ENCODE measurements at places on chromosomes 5 and 9.

GRCh38 chr5:142527234-142527633, 158.7 kb downstream of the FGF1 start:
- no peak for DNase-seq

- no peak for DNase-seq
These were observed 92.9 kb upstream of the RASGRF2 start for GRCh38 chr5:80867233-80867632.

DNA sequence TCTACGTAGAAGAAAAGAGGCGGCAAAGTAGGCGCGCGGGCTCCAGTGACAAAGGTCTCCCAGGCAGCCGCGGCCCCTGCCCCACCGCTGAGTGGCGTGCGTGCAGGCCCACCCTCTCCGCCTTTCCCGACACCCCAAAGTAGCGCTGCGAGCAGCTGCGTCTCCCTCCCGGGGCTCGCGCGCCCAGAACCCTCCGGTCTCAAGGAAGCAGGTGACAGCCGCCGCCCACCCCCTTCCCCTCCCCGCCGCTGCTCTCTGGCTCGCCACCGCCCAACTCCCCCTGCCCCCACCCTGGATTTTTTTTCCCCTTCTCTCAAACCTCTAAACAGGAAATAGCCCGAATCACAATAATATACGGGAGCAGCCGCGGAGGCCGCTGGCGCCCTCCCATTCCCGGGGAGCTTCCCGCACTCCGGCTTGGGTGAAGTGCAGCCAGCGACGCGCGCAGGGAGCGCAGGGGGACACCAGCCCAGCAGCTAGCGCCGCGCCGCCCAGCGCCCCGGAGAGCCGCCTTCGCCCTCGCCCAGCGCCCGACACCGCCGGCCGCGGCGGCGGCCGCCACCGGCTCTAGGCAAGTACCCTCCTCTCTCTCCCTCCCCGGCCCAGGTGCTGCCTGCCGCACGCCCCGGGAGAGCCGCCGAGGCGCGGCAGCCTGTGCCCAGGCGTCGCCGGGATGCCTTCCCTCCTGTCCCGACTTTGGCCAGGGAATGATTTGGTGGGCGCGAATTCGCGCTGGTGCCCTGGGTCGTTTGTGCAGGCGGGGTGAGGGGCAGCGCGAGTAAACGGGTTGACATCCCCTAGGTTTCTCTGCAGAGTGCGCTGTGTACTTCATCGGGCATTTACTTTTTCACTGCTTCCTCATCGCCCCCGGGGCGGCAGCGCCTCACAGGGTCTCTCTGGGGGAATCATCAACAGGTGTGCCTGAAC, 52.7 kb upstream of the TJP2 start:
- no peak for DNase-seq

DNA sequence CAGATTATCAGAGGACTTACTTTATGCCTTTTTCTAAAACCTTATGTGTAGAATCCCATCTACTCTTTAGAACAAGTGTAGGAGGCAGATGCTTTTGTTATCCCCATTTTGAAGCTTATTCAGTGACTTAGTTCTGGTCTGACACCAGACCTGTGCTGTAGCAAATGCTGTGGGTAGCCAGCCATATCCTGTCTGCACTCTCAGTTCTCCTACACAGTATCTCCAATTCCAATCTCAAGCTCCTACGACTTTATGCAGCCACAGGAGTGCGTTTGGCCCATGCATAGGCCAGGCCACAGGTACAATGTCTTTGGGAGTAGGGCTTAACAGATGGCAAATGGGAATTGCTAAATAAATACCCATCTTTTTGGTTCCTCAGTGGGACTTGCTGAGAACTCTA, 292.6 kb downstream of the MCTP1 start:
- no peak for DNase-seq

- no peak for DNase-seq
These were observed 6.8 kb upstream of the CEP120 start for GRCh38 chr5:123429993-123430392.

DNA sequence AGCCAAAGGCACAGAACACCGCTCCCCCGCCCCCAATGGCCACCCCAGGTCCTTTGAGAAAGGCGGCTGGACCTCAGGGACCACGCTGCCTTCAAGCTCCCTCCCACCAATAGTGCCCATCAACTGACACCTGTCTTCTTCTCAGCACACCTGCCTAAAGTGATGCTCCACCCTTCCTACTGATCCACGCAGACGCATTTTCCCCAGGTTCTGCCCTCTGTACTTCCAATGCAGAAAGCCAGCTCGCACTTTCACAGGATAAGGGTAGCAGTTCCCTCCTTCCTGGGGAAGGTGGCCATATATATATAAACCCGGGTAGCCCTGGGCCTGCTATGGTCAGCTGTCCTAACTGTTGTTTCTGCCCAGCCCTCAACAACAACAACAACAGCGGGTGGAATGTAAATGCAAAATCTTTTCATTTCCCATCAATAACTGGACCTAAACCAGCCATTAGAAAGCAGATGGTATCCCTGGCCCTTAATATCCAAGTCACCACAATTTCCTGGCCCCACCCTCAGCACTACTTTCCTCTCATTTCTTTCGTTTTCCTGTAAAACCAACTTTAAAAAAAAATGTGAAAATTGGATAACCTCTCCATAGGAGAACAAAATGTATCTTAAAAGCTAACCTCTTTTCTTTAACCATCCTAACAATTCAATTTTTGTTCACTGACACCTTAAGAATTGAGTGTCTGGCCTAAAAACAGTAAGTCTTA, 1.7 kb downstream of the GOLM1 start:
- no peak for DNase-seq

DNA sequence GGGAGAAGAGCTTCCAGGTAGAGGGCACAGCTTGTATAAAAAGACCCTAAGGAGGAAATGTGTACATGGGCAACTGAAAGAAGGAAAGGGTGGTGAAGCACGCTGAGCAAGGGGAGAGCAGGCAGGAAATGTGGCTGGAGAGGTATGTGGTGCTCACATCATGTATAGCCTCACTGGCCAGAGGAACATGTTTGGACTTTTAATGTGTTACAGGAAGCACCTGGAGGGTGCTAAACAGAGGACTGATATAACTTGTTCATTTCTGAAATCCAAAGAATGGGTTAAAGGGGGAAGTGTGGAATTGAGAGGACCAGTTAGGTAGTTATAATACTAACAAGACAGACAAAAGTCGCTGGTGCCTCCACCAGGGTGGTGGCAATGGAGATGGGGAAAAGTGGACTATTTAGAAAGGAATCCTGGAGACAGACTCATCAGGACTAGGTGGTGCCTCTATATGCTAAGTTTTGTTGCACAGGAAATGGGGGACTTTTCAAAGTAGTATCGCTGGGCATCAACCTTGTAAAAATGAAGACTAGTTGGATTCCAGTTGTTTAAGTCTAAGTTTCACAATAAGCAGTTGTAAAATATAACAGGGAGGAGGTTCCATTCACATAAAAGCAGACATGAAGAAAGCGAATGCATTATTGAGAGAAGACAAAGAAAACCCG, 63.1 kb upstream of the CD180 start:
- no peak for DNase-seq

DNA sequence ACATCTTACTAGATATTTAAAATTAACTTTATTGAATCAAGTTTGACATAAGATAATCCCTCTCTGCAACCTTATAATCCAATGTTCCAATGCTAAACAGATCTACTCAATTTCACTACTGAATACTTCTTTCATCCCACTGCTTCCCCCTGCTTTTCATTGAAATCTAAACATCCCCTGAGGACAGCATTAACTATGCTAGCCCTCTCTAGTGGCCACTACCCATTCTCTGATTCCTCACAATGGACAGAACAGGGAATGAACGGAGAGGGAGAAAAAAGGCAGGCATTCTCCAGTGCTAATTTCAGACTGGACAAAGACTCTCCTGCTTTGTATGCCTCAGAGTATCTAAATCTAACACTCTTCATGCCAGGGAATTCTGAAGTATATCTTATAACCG, 54.3 kb upstream of the RGS7BP start:
- no peak for DNase-seq

DNA sequence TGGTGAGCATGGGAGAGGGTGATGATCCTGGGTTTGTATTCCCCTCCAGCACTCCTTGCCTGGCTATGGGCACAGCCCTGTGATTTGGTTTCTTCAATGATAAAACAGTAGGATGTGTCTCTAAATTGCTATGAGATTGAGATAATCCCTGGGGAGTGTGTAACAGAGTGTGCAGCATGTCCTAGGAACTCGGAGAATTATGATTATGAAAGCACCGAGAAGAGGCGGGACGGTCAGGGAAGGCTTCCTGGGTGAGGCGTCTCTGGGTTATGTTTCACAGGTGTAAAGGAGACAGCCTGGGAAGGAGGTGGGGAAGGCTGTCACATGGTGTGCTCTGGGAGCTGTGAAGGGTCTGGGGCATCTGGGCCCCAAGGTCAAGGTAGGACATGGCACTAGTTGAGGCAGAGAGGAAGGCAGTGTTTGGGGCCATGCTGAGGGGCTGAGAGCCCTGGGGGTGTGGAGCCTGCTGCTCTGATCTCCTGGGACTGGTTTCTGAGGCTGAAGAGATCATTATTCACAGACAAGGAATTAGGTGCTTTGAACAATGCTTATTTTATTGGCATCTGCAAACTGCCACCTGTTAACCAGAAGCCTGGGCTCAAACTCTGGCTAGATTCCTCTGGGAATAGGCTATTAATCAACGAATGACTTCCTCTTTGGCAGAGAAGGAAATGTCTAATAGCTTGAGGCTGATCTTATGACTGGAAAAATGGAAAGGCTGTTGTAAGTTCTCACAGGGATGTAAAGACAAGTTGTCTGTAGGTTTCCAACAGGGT, 73.8 kb upstream of the IL12B start:
- DNase-seq = no peak

- no peak for DNase-seq
These were observed 114.4 kb upstream of the LIFR start for GRCh38 chr5:38670878-38671277.

- no peak for DNase-seq
These were observed 161.1 kb downstream of the TARS1 start for GRCh38 chr5:33601881-33602280.

DNA sequence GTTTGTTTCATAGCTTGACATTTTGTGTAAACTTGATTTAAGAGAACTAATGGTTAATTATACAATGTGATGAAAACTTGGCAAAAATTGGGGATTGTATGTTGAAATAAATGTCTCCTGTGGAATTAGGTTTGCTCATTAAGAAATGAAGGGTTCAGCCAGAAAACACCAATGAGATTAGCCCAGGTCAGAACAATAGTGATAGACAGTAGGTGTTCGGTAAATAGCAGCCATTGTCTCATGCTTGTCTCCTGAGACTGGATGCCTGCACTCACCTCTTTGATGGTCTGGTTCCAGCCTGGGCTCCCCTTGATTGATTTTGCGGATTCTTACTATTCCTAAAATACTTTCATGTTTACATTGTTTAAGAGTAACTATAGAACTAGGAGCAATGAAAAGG, 135.5 kb downstream of the FBN2 start:
- no peak for DNase-seq

- DNase-seq = no peak
These were observed 100.9 kb downstream of the GABBR2 start for GRCh38 chr9:98607787-98608186.

DNA sequence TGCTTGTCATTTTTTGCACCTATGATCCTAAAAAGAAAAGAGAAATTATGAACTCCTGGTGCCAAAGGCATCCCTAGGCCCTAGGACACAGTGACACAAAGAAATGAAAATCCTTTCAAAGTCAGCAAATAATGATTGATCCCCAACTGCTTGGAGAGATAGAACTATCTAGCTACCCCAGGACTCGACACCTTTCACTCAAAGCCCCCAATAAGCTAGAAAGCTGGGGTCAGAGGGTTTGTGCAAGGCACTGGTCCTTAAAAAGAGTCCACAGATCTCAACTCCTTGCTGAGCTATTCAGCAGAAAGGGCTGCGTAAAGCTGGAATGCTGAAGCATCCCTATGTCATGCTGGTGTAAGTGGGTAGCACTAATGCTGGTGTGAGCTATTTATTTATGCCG, 31.8 kb upstream of the MAP1B start:
- no peak for DNase-seq

DNA sequence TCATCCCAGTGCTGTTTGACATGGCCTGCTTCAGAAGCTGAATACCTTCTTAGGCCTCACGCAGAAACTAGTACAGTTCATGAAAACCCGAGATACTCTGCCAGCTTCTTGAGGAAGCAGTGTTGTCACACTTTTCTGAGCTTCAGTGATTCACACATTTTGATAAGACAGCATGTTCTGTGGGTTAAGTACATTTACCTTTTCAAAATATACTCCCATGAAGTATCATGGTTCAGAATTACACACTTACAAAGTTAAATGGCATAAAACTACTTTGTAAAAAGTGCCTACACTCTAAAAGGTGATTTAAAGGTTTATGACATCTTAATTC, 56.9 kb downstream of the VCAN start:
- no peak for DNase-seq

DNA sequence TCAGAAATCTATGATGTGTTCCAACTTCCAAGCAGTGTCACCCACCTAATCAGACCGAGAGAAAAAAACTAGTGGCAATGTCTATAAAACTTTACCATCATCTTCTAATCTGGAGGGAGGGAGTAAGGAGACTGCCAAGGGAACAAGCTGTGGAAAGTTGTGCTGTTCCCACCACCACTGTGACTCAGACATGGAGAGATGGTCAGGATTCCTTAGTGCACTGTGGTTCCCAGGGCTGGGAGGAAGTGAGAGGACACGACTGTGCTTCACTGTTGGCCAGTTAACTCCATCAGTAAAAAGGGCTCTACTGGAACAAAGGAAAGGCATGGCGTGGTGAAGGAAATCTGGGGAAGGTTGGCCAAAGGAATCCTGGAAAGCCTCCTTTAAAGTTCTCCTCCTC, 18.8 kb downstream of the TICAM2 start:
- DNase-seq = no peak

- no peak for DNase-seq
These were observed 104.7 kb upstream of the ELL2 start for GRCh38 chr5:96066386-96066719.

DNA sequence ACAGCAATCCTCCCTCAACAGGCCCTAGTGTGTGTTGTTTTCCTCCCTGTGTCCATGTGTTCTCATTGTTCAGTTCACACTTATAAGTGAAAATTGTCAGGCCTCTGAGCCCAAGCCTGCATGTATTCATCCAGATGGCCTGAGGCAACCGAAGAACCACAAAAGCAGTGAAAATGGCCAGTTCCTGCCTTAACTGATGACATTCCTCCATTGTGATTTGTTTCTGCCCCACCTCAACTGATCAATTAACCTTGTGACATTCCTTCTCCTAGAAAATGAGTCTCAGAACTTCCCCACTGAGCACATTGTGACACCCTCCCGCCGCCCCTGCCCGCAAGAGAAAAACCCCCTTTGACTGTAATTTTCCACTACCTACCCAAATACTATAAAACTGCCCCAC, 17.4 kb upstream of the TRPC7 start:
- DNase-seq = no peak

- no peak for DNase-seq
These were observed 110.4 kb downstream of the NFIB start for GRCh38 chr9:14203356-14204056.

GRCh38 chr9:129355631-129356030, 177.6 kb upstream of the IER5L start:
- no peak for DNase-seq

- DNase-seq = no peak
These were observed 937.6 kb downstream of the TLE4 start for GRCh38 chr9:80509358-80509757.

GRCh38 chr9:135070198-135070951, 17.1 kb upstream of the OLFM1 start:
- no peak for DNase-seq

- no peak for DNase-seq
These were observed 229.9 kb upstream of the RIOK2 start for GRCh38 chr5:97412959-97413358.

GRCh38 chr5:92494508-92494907, 1086.5 kb downstream of the NR2F1-AS1 start:
- no peak for DNase-seq

GRCh38 chr9:35852267-35852815, 17.9 kb downstream of the OR13J1 start:
- no peak for DNase-seq

- no peak for DNase-seq
These were observed 592.2 kb downstream of the ANXA1 start for GRCh38 chr9:73743826-73744225.
